OCI-LY7 (cell line): ENCODE measurements at places on chromosomes 1 and 21. TPM values are rescaled to one million over a fixed set of nuclear protein-coding genes. Genes with fewer than 3 reads are reported as not detected.

GRCh38 chr1:158283965-158284364 lies 5.8 kb upstream of the CD1C start:
- peak; percentile 28 for DNase-seq

- DNase-seq: no peak
These were observed 51.7 kb downstream of the STUM start for GRCh38 chr1:226600254-226600653.

DNA sequence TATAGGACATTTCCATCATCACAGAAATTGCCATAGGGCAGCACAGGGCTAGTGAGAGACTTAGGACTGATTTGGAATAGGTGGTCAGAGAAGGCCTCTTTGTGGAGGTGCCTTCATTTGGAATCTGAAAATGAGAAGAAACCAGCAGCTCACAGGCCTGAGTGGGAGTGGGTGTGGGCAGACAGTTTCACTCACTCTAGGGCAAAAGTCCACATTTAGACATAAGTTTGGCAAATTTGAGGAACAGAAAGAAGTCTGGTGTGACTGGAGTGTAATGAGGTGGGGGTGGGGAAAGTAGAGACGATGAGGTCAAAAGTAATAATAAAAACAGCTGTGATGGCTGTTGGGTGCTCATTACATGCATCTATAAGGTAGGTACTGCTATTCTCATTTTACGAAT lies 22.4 kb upstream of the BCAR3 start:
- DNase-seq: peak; percentile 79

DNA sequence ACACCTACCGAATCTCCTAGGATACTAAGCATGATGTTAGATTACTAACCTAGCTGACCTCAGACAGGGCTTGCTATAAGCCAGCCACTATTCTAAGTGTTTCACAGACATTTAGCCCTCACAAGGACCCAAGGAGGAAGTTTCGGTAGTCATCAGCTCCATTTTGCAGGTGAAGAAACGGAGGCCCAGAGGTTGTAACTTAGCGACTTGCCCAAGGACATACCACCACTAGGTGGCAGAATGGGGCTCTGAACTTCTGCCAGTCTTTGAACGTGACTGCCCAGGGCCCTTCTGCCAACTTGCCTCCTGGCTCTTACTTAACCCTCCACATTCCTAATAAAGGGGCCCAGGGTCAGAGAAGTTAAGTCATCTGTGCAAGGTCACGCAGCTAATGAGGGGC lies 283.5 kb downstream of the C1orf94 start:
- DNase-seq: peak; percentile 46

GRCh38 chr1:52204696-52205095 lies 62.8 kb downstream of the ZFYVE9 start:
- no peak for DNase-seq

Gene TMEM39B
- total RNA-seq: 35.9 and 38.8 TPM in 2 replicates
